ENCODE measurements at places on chromosomes 7 and 10. TPM values are rescaled to one million over a fixed set of nuclear protein-coding genes. Genes with fewer than 3 reads are reported as not detected.

GRCh38 chr10:23614483-23614882 is 175.6 kb downstream of the OTUD1 start:
- no peak for DNase-seq

DNA sequence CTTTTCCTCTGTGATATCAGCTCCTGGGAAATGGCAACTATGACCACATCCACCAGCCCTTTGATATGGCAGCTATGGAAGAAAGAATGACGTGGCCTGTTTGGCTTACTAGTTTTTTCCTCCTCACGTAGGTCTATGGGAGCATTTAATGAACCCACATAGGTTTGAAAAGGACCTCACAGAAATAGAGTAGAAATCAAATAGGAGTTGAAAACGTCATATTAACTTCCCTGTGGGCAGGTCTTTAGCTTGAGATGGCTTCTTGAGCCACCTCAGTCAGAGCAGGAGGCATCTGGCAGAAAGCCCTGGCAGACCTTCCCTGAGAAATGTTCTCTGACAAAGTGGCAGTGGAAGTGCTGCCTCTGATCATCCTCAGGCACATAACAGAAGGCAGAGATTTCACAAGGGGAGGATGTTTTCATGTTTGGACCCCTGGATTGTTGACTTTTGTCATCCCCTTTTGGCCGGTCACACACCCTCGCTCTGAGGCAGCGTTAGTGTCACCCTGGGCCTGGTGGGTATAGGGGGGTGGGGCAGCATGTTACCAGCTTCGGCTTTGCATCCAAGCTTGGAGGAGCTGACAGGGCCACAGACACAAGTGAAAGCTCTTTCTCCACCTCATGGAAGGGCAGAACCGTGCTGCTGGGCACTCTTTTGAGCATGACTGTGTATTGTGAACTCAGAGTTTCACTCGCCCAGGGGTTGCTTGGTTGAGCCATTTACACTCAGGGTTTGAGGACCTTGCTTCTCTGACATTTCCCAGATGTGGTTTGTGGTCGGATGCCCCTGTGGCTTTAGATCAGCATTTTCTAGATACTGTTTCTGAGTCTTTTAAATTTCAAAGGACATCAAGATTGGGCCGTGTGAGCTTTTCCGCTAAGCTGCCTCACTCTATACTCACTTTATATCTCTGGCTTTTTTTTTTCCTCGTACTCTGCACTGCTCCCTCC is 184.2 kb downstream of the STK31 start:
- no peak for DNase-seq

- DNase-seq, result no peak
Measured at GRCh38 chr7:151968357-151968756, 12.1 kb downstream of the GALNTL5 start.

DNA sequence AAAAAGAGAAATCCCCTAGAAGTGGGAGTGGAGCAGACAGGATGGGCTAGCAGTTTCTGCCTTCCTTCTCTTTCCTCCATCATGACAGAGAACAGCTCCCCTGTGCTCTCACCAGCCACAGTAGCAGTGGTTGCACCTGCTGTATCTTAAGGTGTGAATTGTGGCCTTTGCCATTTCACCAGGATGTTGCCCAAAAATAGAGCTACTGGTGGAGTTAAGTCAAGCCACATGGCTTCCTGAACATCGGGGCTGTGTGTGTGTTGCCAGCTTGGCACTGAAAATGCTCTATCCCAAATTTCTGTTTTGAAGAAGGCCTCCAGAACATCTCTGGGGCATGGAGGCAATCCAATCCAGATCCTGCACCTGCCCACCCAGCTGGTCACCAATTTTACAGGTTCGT is 348.7 kb downstream of the EXOC4 start:
- no peak for DNase-seq

GRCh38 chr7:151936207-151936606 is 20.0 kb upstream of the GALNTL5 start:
- DNase-seq, result no peak

Gene DIP2C
- polyA plus RNA-seq, result 19.4 TPM

- no peak for DNase-seq
Measured at GRCh38 chr10:97913193-97913592, 63.5 kb downstream of the GOLGA7B start.

Gene PTPN20
- polyA plus RNA-seq, result 4.1 TPM

GRCh38 chr10:29785701-29786100 is 150.9 kb upstream of the SVIL start:
- no peak for DNase-seq

DNA sequence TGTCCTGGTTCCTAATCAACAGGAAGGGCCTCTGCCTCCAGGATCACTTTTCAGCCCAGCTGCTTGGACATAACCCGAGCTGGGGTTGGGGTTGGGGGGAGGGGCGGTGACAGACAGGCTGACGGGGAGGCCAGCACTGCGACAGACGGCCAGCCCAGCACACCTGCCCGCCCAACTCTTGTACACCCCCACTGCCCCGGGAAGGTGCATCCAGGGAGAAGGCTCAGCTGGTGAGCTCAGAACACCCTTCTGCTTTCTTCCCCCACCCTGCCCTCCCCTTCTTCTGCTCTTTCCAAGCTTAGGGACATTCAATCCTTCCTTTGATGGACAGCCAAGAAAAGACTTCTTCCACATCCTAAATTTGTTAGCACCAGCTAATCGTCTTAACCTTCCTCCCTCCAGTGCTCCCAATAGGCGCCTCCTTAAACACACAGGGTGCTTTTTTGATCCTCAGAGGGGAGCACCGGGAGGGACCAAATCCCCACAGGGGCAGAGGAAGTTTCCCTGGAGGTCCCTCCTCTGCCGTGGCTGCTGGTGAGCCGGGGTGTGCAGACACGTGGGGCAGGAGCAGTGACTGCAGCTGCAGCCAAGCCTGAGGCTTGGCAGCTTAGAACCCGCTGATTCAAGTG is 44.7 kb downstream of the COL13A1 start:
- DNase-seq, result no peak

DNA sequence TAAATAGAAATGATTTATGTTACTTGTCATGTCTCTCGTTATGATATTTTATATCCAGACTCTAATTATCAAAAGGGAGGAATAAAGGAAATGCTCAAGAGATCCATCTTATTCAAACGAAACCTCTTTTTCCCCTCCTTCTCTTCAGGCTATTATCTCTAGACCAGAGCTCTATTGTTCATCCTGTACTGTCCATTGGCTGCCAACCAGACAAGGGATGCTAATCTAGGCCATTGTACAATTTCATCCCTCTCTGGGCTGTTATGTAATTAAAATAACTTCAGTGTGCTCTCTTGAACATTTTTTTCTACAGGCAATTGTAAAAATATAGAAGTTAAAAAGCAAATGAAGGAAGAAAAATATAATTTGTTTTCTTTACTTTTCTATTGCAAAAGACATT is 220.4 kb downstream of the HDAC9 start:
- no peak for DNase-seq
